ENCODE measurements at places on chromosomes 7 and 10. TPM values are rescaled to one million over a fixed set of nuclear protein-coding genes. Genes with fewer than 3 reads are reported as not detected.

COBL gene
- total RNA-seq = 4.2 TPM

LIPM gene
- not detected for total RNA-seq

INHBA gene
- total RNA-seq = 0.42 TPM

PALD1 gene
- total RNA-seq = 8.0 TPM

MBLAC1 gene
- 2.6 TPM for total RNA-seq

MYO3A gene
- not detected for total RNA-seq

RPP30 gene
- total RNA-seq = 44.6 TPM

ANK3 gene
- 0.18 TPM for total RNA-seq

ZNF248 gene
- total RNA-seq = 4.5 TPM

SGPL1 gene
- 28.3 TPM for total RNA-seq

CALML3 gene
- not detected for total RNA-seq

SLC16A12 gene
- 0.05 TPM for total RNA-seq

PNLIPRP1 gene
- total RNA-seq = not detected

FLNC gene
- 4.1 TPM for total RNA-seq

CACNB2 gene
- not detected for total RNA-seq

PRKCQ gene
- 4.0 TPM for total RNA-seq

TRIL gene
- total RNA-seq = not detected

CD36 gene
- 0.07 TPM for total RNA-seq

GRID2IP gene
- not detected for total RNA-seq

ZC3HAV1 gene
- total RNA-seq = 31.1 TPM

LRRN3 gene
- total RNA-seq = 0.05 TPM

SAP25 gene
- total RNA-seq = 1.3 TPM

FAM20C gene
- 34.2 TPM for total RNA-seq

IRF5 gene
- total RNA-seq = 13.7 TPM

PTF1A gene
- not detected for total RNA-seq

SGCE gene
- total RNA-seq = 53.6 TPM

MSS51 gene
- total RNA-seq = 0.71 TPM

STRIP2 gene
- 7.0 TPM for total RNA-seq

TRIM74 gene
- total RNA-seq = 0.31 TPM

TFPI2 gene
- total RNA-seq = 259 TPM

DENND11 gene
- 5.4 TPM for total RNA-seq

NYAP1 gene
- total RNA-seq = 2.3 TPM

MKX gene
- not detected for total RNA-seq

CFAP43 gene
- 0.17 TPM for total RNA-seq

CFAP70 gene
- 0.10 TPM for total RNA-seq

WDR91 gene
- total RNA-seq = 7.0 TPM

KIF20B gene
- total RNA-seq = 15.0 TPM

HOXA3 gene
- total RNA-seq = 10.2 TPM

ITGA8 gene
- total RNA-seq = not detected

RAB11FIP2 gene
- total RNA-seq = 8.6 TPM

RBM20 gene
- total RNA-seq = 1.3 TPM

NMT2 gene
- 27.2 TPM for total RNA-seq
